T-cell (primary cell): ENCODE measurements at places on chromosomes 16 and 17.

DNA sequence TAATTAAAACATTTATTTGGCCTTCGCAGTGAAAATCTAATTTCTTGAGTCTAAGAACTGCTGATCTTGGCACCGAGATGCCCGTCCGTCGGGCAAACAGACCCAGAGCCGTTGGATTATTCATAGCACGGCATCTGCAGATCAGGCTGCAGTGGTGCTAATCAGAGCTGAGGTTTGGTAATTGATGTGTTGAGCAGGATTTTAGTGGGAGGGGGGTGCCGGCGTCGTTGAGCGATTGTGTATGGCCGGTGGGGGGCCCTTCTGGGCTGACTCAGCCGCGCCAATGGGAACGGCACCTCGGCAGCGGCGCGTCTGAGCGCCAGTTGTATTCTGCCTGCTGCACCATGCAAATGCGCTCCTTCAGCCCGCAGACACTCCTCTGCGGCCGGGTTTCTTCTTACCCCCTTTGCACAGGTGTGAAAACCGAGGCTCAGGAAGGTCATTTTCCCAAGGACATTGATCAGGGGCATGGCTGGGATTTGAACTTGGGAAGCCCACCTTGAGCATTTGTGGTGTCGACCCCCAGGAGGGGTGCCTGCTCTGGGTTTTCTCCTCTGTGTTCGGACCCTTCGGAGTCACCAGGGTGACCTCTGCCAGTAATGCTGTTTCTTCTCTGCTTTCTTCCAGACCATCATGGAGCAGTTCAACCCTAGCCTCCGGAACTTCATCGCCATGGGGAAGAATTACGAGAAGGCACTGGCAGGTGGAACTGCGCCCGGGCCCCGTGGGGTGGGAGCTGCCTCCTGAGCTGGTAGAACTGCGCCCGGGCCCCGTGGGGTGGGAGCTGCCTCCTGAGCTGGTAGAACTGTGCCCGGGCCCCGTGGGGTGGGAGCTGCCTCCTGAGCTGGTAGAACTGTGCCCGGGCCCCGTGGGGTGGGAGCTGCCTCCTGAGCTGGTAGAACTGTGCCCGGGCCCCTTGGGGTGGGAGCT, 18.4 kb downstream of the BAIAP2 start:
- DNase-seq: no peak

DNA sequence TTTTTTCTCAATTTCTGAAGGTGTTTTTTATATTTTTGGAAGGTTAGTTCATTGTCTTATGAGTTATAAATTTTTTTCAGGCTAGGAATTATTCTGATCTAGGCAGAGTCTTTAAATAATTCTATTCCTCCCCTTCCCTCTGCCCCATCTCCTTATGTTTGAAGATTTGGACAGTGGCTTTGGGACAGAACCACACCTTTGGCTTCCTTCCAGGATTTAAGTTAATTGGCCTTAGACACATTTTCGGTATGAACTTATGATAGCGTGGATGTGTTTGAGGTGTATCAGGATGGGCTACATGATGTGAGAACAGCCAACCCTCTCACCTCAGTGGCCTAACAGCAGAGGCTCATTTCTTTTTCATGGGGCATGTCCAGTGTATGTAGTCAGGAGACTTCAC, 24.3 kb downstream of the EPN2 start:
- DNase-seq: no peak

DNA sequence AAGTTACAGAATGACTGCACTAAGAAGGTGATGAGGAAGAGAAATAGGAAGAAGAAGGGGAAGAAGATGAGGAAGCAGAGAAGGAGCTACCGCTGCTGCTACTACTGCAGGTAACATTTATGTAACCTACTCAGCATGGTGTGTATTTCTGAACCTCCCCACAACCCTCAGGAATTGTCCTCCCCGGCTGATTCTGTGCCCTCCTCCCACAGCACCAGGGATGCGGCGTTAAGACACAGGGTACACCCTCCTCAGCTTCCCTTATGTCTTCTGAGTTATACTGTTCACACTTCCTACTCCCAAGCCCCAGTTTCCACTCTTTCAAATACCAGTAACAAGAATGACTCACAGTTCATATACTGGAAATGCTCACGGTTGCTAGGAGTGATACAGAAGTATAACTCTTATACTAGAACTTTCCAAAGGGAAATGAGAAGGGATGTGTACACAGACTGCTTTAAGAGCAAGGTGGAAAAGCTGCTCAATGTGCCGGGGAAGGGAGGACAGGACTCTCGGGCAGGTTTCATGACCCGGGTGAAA, 224.5 kb upstream of the PSMD7 start:
- DNase-seq: no peak

DNA sequence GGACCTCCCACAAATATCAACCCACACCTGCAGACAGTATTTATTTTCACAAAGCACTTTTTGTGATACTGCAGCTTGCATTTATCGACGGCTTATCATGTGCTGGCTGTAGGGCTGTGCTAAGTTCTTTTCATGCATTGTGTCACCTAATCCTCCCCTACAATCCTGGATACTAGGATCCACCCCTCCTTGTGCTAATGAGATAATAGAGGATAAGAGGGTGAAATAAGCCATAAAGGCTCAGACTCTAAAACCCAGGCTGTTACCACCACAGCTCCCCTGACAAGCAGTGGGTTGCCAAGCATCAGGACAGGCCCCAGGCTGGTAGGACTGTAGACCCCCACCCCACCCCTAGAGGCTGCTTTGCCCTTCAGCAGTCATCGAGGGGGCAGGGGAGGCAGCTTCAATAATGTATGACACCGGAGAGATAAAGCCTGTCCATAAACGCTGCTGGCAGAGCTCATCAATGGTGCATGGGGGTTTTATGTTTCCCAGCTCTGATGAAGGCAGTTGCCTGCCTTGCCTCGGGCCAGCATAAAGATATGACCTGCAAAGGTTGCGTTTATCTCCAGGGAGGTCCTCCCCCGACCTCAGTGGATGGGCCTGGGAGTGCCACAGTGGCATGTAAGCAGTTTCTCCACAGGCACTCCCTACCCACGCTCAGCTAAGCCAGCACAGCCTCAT, 73.9 kb upstream of the C16orf82 start:
- no peak for DNase-seq

GRCh38 chr16:88687676-88688012, 1.3 kb upstream of the SNAI3 start:
- DNase-seq: no peak

- DNase-seq: peak; percentile 55
Measured at GRCh38 chr17:29292071-29292991, 1.6 kb downstream of the NUFIP2 start.

DNA sequence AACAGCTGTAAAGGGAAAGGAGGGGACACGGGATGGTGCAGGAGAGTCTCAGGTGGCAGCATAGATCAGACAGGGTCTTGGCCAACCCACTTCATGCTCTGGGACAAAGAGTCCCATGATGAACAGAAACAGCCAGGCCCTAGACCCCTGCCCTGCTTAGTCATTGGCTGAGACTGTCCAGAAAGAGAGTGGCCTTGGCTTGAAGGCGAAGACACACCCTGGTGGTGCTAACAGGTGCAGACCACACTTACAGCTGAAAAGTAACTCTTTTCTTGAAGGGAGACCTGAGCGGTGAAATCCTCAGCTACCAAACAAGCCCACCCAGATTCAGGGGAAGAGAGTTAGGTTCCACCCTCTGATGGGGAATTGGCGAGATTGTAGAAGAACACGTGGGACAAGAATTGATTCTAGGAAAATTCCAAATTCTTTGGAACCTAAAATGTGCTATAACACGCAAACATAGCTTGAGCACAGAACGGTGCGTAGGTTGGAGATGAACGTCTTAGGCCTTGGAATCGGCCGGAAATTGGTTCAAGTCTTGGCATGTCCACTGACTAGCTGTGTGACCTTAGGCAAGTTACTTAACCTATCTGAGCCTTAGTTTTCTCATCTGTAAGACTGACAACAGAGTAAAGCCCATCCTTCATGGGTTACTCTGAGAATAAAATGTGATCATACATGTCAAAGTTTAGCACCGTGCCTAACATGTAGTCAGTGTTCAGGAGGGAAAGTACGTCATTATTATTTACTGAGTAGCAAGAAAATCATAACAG, 12.5 kb upstream of the MLYCD start:
- DNase-seq: no peak

DNA sequence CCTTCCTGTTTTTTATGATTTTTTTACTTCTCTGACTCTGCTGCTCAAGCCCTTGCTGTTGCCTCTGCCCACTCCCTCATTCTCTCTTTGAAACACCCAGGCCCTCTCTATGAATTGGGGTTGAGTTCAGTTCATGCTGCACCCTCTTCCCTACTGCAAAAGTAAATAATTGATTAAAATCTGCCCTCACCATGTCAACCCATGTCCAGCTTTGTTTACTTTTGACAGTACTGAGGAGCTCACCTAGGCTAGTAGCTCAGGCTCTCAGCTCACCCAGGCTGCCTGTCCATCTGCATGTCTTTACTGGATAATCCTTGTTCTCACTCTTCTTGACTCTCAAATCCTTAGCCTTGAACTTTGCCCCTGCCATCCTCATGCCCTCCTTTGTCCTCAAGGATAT, 95.2 kb downstream of the SPACA3 start:
- no peak for DNase-seq

DNA sequence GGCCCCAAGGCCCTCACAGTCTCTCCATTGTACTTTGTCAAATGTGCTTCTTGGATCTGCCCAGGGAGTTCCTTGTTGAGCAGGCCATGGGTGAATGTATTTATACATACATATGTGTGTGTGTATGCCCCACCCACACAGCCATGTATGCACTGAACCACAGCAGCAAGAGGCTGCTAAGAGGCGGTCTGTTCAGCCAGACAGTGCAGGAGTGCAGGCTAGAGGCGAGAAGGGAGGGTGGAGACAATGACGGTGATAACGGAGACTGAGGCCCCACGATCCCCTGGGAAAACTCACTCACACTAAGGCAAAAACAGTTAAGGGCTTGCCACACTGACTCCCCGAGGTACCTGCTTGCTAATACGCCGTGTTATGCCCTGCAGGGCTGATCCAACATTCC, 151.0 kb upstream of the CDC42EP4 start:
- no peak for DNase-seq

DNA sequence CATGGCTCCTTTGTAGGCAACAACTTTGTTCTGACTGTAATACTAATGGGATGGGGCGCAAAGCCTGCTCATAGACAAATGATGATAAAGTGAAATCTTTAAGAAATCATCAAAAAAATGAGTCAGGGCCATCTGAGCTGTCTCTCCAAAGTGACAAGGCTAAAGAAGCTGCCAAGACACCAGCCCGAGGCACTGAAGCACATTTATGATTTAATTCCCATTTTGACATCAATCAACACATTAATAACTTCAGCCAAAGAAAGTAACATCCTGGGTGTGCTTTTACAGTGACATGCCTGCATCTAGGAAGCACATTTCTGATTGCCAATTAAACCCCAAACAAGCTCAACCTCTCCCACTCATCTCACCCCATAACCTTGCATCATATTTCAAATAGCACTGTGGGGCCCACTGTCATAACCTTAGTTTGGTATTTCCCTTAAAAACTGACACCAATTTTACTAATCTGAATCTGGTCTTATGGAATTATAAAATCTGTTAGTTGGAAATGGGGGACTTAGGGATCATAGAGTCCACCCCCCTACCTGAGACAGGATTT, 676.6 kb downstream of the TOX3 start:
- no peak for DNase-seq

DNA sequence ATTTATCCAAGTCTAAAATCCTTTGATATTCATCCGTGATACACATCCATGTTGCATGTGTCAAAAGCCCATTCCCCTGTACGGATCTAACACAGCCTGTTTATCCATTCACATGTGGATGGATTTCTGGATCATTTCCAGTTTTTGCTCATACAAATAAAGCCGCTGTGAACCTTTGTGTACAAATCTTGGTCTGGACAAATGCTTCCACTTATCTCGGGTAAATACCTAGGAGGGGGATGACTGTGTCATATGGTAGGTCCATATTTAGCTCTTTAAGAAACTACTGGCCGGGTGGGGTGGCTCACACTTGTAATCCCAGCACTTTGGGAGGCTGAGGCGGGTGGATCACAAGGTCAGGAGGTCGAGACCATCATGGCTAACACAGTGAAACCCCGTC, 6.3 kb upstream of the TBCD start:
- no peak for DNase-seq

DNA sequence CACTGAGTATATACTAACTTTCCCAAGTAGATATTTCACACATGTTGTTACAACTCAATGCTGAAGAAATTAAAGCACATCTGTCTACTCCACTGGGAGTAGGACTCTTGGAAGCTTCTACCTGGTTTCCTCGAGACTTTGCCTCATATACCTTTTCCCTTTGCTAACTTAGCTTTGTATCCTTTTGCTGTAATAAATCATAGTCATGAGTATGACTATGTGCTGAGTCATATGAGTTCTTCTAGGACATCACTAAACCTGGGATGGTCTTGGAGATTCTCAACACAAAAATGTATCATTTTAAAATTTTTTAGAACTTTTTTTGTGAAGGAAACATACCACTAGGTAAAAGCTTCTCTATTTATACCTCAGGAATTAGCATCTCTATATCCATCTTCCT, 39.8 kb downstream of the ABCA5 start:
- DNase-seq: no peak

DNA sequence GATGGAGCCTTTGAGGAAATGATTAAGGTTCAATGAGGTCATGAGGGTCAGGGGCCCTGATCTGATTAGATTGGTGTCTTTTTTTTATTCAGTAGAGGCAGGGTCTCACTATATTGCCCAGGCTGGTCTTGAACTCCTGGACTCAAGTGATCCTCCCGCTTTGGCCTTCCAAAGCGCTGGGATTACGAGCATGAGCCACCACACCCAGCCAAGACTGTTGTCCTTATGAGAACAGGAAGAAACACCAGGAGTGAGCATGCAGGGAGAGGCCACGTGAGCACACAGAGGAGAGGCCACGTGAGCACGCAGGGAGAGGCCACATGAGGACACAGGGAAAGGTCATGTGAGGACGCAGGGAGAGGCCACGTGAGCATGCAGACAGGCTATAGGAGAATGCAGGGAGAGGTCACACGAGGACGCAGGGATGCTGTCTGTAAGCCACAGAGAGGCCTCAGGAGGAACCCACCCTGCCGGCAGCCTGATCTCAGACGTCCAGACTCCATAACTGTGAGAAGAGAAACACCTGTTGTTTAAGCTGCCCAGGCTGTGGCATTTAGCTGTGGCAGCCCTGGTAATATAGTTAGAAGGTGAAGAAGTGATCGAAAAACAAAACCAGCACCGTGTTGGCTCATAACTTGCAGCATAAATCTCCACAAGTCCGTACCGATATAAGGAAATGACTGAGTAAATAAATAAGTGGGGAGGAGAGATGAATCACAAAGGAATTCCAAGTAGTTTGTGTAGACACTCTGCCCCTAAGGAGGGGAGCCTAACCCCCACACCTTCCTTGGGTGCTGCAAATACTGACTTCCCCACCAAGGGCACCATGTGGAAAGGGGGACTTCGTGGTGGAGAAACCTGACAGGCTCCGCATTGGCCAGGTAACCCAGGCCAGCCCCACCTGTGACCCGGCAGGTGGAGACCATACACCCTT, 14.6 kb upstream of the CSNK1D start:
- DNase-seq: no peak

- DNase-seq: no peak
Measured at GRCh38 chr16:82185012-82185411, 15.0 kb upstream of the MPHOSPH6 start.

- DNase-seq: no peak
Measured at GRCh38 chr17:1203111-1203966, 23.6 kb upstream of the ABR start.
